ENCODE measurements at places on chromosomes 7 and 10. TPM values are rescaled to one million over a fixed set of nuclear protein-coding genes. Genes with fewer than 3 reads are reported as not detected.
A peak's percentile ranks its signal among the peaks of the same experiment; 100 is the strongest.

GRCh38 chr7:35588647-35589046, 106.3 kb downstream of the HERPUD2 start:
- DNase-seq = no peak

WEE2 gene
- 0.13 TPM for polyA plus RNA-seq

LRRC18 gene
- polyA plus RNA-seq = not detected

PNLIP gene
- polyA plus RNA-seq = not detected

DNA sequence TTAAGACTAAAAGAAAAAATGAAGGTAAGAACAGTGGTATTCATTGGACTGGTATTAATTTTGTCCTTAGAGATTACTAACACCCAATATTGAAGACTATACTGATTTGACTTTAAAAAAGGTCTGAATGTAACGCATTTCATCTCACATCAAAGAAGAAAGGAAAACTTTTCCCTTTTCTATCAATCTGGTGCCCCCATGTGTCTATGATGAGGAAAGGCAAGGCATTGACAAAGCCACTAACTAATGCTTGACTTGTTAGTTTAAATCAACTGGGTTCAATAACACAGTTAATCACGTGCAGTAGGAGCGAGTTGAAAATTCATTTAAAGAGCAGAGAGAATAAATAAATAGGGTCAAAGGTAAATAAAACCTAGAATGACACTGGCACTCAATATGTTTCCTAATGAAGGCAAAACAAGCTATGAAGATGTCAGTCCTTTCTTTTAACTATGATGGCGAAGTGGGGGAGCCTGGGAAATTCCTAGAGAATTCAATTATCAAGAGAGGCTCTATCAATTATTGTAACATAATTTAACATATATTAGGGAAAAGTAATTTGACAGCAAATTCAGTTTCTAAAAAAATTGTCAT, 180.9 kb downstream of the ANK3 start:
- DNase-seq = no peak

FUOM gene
- polyA plus RNA-seq = 118 TPM

DNA sequence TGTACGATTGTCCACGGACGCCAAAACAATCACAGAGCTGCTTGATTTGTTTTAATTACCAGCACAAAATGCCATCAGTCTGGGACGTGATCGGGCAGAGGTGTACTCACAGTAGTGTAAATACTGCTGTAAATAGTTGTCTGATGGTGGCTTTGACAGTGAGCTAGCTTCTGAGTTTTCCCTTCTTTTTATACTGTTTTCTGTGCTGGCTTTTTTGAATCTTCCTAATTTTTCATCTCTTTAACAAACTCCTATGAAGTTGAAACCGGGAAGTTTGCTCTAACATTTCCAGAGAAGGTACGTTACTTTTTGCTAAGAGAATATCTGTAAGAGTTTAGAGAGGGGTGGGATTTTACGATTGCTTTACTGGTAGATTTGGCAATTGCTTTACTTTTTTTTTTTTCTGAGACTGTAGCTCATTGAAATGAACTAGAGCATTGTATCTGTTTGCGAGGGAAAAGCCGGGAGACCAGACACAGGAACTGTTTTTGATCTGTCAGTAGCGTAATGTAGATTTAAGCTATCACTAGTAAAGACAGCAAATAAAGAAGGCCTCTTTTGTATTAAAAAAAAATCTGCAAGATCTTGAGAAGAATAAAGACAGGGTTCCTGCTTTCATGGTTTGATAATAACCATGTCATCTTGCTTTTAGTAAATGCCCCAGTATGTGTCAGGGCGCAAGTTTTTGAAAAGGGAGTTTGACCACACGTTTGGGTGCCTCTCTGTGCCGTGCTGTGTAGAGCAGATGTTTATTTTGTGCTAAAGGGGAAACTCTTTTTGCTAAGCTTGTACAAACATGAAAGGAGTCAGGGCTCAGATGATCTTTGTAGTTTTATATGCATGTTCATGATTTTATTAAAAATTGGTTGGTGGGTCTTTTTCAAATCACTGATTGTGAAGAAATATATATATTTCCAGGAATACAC, 712 bp downstream of the FOXP2 start:
- peak; percentile 51 for DNase-seq

- DNase-seq = no peak
Observed at GRCh38 chr10:69614130-69614529, 15.9 kb upstream of the FAM241B start.

PDE6C gene
- not detected for polyA plus RNA-seq

GRCh38 chr10:3425716-3426115, 253.1 kb upstream of the PITRM1 start:
- no peak for DNase-seq

PDK4 gene
- polyA plus RNA-seq = 106 TPM

DNA sequence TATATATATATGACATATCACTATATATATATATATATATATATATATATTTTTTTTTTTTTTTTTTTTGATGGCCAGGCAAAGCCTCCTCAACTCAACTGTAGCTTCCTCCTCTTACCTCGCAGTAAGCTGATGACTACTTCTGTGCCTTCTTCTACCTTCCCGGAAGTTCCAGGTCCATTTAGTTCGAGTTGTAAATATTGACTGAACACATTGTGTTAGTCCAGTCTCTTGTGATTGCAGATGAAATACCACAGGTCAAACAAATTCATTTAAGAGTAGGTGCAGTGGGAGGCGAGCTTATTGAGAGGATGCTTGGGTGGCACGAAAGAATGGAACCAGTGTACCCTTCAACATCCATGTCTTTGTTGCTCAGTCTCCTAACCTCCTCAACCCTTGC, 144.6 kb downstream of the ST7 start:
- DNase-seq = no peak

DNA sequence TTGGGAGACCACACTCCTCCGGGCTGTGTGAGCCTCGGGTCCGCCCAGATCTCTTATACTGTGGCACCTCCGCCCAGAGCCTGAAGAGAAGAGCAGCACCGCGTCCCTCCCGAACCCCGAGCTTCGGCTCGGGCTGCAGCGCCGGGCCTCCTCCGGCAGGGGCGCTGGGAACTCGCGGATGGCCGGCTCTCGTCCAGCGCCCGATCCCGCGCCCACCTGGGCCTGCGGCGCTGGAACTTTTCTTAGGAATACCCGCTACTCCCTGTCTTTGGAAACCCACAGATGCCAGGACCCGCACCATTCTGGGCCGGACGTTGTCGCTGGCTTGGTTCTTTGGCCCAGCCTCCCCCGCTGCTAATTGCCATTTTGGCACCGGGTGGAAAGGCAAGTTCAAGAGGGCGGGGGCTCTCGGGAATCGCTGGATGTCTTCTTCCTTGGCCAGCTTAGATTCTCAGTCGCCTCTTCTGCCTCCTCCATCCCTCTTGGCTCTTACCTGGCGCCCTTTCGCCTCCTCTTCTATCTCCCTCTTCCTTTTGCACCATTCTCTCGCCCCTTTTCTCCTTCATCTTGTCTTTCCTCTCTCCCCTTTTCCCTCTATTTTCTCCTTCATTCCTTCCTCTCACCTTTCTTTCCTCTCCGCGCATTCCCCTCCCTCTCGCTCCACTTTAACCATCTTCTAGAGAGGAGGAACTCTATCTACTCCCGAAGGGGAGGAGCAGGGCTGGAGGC, 2.1 kb upstream of the SORCS3 start:
- DNase-seq = peak; percentile 65

DNA sequence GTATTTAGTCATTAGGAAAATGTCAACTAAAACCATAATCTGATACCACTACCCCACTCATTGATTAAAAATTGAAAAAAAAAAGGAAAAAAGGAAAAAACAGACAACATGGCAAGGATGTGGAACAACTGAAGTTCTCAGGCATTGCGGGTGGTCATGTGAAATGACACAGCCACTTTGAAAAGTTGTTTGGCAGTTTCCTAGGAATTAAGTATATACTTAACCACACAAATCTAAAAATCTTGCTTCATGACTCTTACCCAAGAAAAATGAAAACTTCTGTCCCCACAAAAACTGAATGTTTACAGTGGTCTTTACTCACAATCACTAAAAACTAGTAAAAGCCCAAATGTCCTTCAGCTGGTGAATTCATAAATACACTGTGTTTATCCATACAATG, 254.5 kb downstream of the AHR start:
- DNase-seq = no peak

SLC18A3 gene
- not detected for polyA plus RNA-seq

SEPTIN14 gene
- not detected for polyA plus RNA-seq

NSMCE4A gene
- polyA plus RNA-seq = 36.3 TPM

- no peak for DNase-seq
Observed at GRCh38 chr7:25262586-25262985, 34.3 kb upstream of the NPVF start.

TUBAL3 gene
- polyA plus RNA-seq = 10.8 TPM

DNA sequence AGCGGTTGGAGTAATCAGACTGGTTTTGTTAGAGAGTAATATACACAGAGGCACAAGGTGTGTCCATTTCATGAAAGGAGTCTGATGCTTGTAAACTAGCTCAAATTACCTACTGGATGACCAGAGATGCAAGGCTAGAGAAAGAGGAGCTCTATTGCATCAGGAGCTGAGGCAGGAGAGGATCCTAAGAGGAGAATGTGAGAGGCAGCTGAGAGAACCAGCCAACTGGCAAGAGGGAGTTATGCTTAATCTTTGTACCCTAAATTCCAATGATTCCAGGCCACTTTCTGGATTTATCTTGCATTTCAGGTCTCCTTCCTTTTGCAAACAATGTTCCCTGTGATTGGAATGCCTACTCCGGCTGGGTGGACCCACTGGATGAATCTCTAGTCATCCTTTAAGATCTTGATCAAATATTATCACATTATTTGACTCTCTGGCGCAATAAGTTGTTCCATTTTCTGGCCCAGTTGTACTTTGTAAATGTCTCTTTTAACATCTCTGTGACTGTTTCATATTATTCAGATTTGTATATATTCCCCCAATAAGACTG, 57.5 kb upstream of the PTPN12 start:
- no peak for DNase-seq

DNA sequence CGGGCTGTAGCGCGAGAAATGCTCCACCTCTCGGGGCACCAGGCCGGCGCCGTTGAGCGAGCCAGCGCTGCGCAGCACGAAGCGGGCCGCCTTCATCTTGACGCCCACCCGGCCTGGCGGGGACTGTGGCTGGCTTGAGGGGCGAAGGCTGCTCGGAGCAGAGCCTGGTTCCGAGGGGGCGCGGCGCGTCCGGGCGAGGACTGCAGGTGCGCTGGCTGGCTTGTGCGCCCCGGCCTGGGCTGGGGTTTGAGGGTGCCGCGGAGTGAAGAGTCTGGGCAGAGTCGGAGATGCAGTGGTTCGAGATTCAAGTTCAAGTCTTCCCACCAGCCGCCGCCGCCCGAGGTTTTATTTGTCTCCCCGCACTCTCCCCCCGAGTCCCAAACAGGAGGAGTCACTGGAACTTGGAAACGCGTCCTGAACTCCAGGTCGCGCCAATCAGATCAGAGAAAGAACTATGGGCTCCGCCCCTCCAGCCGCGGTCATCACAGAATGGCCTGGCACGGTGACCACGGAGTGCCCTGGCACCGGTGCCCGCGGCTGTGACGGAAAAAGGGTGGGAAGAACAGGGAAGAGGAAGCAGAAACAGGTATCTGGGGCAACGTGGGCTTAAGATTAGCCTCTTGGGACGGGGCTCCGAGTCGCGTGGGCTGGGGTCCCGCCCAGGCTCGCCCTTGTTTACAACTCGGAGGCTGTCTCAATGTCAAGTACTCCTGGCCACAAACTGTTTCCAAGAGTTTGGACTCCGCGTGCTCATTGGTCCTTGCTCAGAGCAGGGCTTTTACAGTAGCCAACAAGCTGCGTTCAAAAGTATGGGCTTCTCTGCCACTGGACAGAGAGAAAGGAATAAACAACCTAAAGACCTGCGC, at the start of gene PDK4:
Gene PDK4, minus strand, starts transcription at position 319 of the 866 bp plus-strand sequence. Its CDS starts 223 bp downstream, at position 96.
- DNase-seq = peak; percentile 90

SPDYE5 gene
- not detected for polyA plus RNA-seq

RTKN2 gene
- polyA plus RNA-seq = 0.24 TPM

SEMA3D gene
- polyA plus RNA-seq = 0.82 TPM

DNA sequence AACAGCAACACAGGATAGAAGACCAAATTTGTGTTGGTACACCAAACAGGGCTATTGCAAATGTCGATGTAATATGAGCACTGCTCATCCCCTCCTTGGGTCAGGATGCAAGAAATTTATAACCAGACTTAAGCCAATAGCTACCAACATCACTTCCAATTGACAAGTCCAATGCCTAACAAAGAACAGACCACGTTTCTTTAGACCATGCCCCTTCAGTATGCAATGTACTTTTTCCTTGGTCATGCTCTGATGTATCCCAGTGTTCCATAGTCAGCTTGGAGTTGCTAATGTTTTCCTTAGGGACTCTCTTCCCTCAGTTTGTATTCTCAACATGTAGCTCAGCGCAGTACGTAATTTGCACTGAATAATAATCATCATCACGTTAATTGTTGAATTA, 7.8 kb downstream of the CACNA2D1 start:
- DNase-seq = no peak

- DNase-seq = no peak
Observed at GRCh38 chr10:104809288-104810090, 168.4 kb downstream of the SORCS3 start.

- DNase-seq = no peak
Observed at GRCh38 chr10:2782950-2783349, 284.4 kb upstream of the PFKP start.

HECTD2 gene
- 4.5 TPM for polyA plus RNA-seq

GRCh38 chr10:35394411-35394851, 58.1 kb downstream of the CCNY start:
- DNase-seq = no peak

DNA sequence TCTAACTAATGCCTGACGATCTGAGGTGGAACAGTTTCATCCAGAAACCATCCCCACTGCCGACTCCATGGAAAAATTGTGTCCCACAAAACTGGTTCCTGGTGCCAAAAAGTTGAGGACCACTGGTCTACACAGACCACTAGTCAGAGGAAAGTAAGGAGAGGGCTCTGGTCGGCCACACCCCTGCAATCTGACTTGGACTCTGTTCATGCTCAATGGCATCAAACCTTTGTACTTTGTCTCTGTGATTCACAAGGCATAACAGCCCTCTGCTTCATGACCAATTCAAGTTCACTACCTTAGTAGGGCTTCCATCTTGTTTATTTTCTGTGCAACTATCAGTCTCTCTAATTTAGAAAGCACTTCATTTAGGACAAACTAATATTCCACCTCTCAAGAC, 1.8 kb downstream of the TUBAL3 start:
- no peak for DNase-seq

DNA sequence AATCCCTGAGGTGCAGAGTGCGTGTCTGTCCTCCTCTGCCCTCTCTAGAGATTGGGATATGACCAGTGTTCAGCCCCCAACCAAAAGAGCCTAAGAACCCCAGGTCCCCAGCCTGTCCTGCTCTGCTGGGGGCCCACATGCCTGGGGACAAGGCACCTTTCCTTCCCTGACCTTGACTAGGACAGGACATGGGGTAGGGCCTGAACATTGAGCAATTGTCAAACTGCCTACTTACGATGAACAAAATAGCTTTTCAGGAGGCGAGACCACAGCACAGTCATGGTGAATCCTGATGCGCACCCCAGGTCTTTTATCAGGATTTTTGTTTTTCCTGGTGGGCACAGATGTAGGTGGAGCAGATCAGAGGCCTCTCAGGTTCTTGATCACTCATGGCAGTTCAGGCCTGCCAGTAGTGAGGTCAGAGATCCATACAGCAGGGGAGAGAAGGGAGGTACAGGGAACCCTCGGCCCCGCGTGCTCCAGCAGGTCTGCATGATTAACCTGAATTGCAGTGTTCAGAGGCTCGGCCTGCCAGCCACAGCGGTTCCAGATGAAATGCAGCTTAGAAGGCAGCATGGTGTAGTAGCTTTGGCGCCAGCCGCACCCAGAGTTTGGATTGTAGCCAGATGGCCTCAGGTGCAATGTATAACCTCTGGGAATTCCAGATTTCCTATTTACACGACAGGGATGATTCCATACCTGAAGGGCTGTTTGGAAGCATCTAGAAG, 191.3 kb downstream of the CUX1 start:
- peak; percentile 42 for DNase-seq

ANAPC16 gene
- polyA plus RNA-seq = 210 TPM

TYSND1 gene
- polyA plus RNA-seq = 12.9 TPM
